ENCODE measurements at places on chromosomes 4 and X.

DNA sequence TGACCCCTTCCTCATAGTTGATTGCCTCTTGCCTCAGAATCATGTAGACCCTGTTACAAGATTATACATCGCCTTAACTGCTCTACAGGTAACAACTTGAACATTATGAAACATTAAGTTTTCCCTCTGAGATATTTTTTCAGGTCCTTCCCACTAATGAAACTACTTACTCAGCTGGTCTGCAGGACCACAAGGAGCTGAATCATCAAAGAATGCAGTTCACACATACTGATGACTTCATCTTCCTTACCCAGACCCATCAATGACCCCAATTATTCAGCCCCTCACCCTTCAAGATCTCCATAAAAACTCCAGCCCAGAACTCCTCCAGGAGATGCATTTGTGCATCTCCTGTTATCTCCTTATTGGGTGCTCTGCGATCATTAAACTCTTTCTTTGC lies 720.9 kb downstream of the RAPGEF2 start:
- no peak for DNase-seq

DNA sequence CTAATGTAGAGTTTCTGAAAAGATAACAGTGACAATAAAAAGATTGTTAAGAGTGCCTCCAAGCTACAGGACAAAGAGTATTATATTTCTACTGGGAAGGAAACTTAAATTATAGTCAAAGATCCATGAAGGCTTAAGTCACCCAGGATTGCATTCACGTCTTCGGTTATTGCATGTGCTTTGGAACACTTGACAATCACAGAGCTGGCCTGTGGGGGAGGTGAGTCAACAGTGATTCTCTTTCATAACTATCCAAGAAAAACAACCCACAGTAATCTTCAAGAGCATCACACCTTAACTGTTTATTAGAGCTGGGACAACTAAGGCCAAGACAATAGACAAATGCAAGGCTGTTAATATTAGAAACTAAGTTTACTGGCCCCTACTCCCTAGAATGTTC lies 40.3 kb downstream of the PDGFC start:
- no peak for DNase-seq

GRCh38 chr4:62644372-62644771 lies 1444.2 kb downstream of the ADGRL3 start:
- no peak for DNase-seq

- no peak for DNase-seq
These were observed 72.9 kb downstream of the WDR44 start for GRCh38 chrX:118418811-118419251.

DNA sequence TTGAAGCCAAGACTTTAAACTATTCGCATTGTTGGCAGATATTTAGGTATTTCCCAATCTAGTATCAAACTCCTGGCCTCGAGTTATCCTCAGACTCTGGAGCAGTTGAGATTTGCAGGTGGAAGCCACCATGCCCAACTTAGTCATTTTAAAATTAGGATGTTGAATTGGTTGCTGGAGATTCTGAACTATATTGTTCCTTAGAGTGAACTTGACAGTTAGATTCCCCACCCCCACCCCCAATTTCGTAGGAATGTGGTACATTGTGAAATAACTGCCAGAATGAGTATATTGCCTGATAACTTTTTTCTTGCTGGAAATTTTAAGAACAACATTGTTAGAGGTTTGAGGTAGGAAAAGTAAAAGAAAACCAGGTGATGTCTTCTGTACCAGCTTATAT lies 2.3 kb downstream of the NOCT start:
- no peak for DNase-seq

DNA sequence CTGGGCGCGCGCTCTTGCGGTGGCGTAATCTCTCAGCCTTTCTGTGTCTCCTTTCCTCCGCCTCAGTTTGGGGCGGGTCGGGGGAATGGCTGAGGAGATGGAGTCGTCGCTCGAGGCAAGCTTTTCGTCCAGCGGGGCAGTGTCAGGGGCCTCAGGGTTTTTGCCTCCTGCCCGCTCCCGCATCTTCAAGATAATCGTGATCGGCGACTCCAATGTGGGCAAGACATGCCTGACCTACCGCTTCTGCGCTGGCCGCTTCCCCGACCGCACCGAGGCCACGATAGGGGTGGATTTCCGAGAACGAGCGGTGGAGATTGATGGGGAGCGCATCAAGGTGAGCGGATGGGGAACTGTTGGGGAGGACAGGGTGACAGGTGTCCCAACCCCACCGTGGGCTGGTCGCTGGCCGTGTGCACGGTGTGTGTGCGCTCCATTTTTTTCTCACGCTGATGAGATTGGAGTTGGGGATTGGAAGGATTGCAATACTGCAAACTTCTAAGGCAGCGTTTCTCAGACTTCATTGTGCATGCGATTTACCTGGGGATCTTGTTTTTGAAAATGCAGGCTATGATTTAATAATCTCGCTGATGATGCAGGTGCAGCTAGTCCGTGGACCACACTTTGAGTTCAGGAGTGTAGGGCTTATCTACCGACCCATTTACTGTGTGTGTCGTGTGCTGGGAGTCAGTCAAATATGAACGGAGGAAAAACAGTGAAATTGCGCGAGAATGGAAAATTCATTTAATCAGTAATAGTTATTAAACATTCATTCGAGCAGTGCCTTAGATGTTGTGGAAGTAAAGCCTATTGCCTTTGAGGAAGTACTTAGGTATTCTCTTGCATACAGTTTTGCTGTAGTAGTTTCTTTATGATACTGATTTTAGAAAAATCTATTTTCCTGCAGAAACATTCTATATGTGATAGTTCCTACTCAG lies at the start of gene RAB33B:
RAB33B (plus strand) TSS at position 11 of the 935 bp plus-strand sequence; CDS start at position 86, 75 bp downstream.
- DNase-seq: no peak

DNA sequence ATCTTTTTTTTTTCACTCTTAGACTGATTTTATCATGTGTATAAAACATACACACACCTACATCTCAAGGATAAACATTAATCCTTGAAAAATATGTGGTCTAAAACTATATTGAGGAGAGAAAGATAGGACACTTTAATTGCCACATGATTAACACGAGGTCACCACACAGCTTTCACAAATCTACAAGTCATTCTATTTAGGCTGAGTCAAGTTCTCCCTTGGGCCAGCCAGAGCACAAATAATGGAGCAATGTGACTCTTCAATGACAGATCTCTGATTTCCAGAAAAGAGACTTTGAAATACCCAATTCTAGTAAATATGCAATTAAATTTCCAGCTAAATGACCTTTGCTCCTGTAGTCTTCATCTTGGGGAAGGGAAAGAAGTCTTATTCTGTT lies 12.9 kb upstream of the ADH4 start:
- DNase-seq: no peak

- DNase-seq: no peak
These were observed 4.5 kb downstream of the MSN start for GRCh38 chrX:65671966-65672365.

Data from CD4-positive, alpha-beta T cell treated with Interleukin-12 subunit alpha and Interleukin-12 subunit beta, for 1 hour (primary cell).